ENCODE measurements at places on chromosomes 13 and 19.

DNA sequence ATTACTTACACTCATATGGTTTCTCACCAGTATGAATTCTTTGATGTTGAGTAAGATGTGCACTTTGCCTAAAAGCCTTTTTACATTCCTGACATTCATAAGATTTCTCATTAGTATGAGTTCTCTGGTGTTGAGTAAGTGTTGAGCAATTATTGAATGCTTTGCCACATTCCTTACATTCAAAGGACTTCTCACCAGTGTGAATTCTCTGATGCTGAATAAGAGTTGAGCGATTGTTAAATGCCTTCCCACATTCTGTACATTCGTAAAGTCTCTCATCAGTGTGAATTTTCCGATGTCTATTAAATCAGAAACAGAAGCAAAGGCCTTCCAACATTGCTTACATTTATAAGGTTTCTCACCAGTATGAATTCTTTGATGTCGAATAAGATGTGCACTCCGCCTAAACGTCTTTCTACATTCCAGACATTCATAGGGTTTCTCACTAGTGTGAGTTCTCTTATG is 14.2 kb upstream of the ZFP30 start:
- DNase-seq, result no peak

- DNase-seq, result no peak
These were observed 26.0 kb downstream of the NAXD start for GRCh38 chr13:110641055-110642015.

DNA sequence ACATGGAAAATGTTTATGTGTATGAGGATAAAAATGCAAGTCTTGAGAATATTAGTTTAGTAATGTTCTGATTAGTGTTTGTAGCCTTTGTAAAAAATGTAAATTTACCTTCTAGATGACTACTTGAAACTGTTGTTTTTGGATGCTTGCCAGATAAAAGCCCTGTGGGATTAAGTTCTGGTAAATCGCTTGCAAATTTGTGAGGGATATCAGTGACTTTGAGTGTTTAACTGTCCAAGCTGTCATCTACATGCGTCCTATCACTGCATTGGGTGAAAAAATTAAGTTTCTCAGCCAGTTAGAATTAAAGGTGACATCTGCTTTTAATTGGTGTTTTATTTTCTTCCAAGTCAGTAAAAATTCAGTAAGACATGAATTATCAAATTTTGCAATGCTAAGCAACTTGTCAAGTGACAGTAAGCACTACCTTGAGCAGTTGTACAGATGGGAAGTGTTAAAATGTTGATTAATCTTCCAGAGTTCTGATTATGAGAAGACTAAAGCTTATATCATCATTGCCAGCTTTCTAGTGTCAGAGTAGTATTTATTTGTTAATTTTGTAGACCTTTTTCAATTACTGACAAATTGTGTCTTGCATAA is 88.0 kb downstream of the PCCA start:
- DNase-seq, result peak; percentile 6

- no peak for DNase-seq
These were observed 2.3 kb downstream of the DYRK1B start for GRCh38 chr19:39831679-39832078.

GRCh38 chr19:11041194-11041593 is 48.1 kb upstream of the LDLR start:
- no peak for DNase-seq

GRCh38 chr13:95044452-95045205 is 256.6 kb downstream of the ABCC4 start:
- DNase-seq, result no peak

- no peak for DNase-seq
These were observed 6.9 kb downstream of the GYS1 start for GRCh38 chr19:48986211-48986610.

DNA sequence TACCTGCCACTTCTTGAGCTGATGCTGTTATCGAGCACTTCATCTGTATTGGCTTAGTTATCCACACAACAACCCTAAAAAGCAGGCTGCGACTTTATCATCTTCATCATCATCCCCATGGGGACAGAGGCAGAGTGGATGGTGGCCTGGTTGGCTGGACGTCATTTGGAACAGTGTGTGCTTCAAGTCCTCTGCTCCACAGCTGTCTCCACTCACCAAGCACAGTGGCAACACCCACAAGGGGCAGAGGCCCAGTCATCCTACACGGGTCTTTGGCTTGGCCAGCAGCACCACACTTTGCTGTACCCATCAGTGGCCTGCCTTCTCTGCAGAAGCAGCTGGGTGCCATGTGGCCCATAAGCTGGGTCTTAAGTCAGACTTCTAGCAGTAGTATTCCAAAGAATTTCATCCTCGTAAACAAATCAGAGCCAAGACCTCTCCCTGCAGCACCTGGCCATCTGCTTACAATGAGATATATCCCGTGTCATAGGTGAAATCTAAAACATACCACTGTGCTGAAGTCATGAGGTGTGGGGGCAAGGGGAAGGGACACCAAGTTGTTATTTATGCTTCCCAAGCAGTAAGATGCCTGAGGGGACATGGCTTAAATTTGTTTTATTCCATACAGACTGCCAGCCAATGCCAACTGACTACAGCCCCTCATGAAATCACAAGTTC is 47.9 kb upstream of the EPHX3 start:
- DNase-seq, result no peak

GRCh38 chr19:30879736-30880135 is 469.5 kb downstream of the TSHZ3 start:
- no peak for DNase-seq

GRCh38 chr19:29389495-29389894 is 136.3 kb upstream of the VSTM2B start:
- DNase-seq, result no peak

DNA sequence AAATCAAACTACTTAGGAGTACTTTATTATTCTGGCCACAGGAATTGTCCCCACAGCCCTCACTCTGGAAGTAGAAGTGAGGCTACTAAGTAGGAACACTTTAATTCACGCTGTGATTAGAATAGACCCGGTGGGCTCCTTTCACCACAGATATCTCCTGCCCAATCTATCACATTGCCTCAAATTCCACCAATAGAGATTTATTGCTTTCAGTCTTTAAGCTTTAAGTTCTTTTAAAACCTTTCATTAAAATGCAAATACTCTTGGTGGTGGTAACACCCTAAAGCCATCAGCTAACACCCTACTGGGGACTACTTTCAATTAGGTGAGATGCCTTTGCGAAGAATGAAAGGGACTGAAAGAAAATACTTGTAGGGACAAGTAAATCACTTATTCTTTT is 181.9 kb downstream of the DACH1 start:
- DNase-seq, result no peak

DNA sequence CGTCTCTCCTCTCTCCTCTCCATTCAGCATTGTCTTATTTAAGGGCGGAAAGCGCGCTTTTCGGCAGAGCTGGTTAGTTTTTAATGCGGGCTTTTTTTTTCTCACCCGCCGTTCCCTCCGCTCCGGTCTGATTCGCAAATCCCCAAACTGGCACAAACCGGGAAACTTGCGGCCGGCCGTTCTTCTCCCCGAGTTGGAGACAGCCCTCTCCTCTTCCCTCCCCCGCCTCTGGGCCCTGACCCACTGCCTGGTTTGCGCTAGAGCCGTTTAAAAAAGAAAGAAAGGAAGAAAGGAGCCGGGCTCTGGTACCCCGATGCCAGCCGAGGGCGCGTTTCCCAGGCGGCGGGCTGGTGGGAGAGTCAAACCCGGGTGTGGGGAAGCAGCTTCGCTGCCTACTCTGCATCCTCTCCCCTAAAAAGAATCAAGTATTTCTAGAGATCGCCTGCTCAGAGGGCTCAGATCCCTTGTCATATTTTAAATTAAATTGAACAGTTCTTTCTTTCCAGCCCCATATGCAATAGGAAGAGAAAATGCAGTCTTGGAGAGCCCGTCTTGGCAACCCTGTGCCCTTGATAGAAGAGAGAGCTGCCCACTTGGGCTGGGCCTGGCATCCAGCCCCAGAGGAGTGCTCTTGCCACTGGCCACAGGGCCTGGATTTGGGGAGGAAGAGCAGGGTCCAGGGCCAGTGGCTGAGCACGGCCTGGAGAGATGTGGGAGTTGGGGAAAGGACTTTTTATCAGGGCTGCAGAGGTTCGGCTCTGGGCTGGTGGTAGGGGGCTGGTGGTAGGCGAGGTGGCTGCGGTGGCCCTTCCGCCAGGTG is 19.0 kb downstream of the NFIX start:
- no peak for DNase-seq

DNA sequence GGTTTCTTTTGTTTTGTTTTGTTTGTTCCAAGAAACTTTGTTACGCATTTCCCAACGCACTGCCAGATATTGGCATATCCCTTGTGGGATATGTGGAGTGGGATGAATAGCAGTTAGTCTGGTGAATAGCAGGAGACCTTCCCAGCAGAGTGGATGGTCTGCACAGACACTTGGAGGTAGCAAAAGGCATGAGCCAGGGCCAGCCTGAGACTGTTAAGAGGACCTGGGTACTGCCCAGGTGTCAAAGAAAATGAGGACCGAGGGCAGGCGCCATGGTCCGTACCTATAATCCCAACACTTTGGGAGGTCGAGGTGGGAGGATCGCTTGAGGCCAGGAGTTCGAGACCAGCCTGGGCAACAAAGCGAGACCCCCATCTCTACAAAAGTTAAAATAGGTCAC is 13.5 kb upstream of the PDCD5 start:
- no peak for DNase-seq

GRCh38 chr13:114134111-114134943 is 1.9 kb upstream of the RASA3 start:
- DNase-seq, result no peak

DNA sequence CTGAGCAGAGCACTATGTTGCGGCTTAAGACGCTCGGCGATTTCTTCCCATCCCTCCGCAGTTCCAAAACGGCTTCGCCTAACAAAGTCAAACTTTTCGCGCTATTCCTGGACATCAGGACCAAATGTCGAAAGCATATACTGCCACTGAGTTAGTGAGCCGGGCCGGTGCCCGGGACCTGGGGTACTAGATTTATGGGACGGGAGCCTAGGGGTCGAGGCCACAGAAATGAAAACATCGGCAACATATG is 699 bp downstream of the RCBTB2 start:
- peak; percentile 52 for DNase-seq

GRCh38 chr13:19587635-19588300 is 26.4 kb upstream of the TPTE2 start:
- DNase-seq, result peak; percentile 70

DNA sequence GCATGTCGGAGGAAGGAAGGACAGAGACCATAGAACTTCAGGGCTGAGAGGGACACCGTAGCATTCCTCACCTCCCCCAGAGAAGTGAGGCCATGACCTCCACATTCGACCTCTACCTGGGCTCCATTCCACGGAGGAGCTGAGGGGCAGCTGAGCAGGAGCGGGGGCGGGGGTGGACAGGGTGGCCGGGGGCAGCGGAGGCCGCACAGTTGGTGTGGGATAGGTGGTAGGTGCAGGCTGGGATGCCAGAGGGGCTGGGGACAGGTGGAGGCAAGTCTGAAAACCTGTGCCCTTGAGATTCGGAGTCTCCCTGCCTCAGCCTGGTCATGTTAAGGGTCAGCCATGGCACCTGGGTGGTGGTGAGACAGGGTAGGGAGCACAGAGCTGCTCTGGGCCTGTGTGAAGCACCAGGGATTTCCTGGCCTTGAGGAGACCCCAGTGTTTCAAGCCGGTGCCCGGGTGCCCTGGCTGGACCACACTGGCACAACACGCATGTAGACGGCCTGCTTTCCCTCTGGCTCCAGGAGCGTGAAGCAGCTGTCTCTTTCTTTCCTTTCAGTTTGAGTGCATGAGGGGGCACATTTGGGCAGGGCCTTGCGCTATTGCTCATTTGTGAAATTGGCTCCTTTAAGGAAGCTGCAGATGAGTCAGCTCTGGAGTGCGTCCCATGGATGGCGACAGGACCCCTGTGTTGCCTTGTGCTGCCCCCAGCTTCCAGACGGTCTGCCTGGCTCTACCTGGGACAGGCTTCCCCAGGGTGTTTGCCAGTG is 51.8 kb downstream of the TSSK6 start:
- peak; percentile 51 for DNase-seq

DNA sequence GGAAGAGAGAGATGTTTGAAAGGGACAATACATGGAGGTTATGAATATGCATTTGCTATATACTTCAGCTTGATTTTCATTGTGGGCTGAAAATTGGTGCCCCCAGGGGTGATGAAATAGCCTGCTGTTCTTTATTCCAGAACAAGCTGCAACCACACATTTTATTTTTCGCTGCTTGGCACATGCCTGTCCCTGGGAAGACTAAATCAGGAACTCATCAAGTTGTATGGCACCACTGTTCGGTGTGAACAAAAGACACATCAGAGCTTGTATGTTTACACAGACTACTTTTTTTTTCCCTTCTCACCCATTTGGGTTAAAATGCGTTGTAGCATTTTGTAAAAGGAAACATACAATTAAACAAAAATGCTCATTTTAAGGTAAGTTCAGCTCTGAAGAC is 230.7 kb downstream of the NALCN start:
- DNase-seq, result no peak

DNA sequence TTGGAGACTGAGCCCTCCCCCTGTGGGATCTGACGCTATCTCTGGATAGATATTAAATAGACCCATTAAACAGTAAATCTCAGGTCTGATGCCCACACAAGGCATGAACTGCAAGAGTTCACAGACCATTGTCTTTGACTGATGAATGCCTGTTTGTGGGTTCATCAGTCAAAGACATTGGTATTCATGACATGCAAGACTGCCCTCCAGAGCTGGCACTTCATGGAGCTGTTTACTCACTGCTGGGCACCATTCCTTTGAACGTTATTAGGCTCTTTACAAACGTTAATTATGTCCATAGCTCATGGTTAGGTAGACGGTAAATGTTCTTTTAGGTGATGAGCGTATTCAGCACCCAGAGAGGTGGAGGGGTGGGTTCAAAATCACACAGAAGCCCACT is 111.8 kb upstream of the PABPC3 start:
- DNase-seq, result no peak

DNA sequence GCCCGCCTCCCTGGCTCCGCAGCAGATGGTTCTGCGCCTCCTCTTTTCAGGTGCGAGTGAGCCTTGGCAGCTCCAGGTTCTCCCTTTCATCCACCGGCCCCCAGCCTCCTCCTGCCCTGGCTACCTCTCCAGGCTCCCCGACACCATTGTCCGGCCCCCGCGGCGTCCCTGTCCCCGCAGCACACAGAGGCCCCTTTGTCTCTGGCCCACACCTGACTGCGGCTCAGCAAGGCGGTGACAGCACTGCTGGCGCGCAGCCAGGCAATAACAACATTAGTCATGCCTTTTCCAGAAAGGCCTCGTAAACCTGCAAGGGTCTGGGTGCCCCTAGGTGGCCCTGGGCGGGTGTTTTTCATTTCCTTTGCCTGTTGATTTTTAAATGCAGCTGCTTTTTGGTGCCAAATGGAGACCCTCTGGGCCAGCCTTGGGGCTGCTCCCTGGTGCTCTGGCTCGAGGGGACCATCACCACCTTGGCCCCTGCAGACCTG is 73.2 kb upstream of the MEDAG start:
- DNase-seq, result peak; percentile 47

- DNase-seq, result no peak
These were observed 48.0 kb downstream of the NFIX start for GRCh38 chr19:13043285-13043684.

All from EL (cell line).